ENCODE measurements at places on chromosomes 4 and X.

- DNase-seq, result no peak
Measured at GRCh38 chr4:125104616-125105015, 210.1 kb upstream of the FAT4 start.

DNA sequence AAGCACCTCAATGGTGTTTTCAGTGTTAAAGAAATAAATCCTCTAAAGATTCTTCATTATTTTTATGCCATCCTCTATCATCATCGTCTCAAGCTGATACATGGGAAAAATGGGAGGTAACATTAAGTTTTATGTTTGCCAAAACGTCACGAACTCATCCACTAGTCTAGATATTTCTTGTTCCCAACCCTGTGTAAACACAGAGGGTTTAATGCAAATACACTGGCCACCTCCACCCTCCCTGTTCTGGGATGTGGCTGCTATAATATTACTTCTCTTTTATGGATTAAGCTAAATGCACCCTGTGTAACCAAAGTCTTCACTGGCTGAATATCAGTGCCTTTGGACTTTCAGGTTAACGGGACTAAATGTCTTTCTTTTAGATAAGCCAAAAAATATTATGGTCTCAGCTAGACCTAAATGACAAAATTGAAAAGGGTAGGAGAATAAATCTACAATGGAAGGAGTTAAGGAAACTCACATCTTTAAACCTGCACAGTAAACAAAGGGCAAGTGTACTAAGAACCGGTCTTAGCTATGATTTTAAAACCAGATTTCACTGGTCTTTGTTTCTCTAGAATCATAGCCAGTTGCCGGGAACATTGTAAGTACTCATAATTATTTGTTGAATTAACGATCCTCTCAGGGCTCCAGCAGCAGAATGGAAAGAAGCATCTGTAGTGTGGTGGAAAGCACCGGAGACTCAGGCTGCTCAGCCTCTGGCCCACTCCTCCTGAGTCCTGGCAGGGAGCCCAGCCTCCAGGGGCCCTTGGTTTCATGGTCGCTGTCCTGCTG, 103.5 kb upstream of the NOCT start:
- no peak for DNase-seq

DNA sequence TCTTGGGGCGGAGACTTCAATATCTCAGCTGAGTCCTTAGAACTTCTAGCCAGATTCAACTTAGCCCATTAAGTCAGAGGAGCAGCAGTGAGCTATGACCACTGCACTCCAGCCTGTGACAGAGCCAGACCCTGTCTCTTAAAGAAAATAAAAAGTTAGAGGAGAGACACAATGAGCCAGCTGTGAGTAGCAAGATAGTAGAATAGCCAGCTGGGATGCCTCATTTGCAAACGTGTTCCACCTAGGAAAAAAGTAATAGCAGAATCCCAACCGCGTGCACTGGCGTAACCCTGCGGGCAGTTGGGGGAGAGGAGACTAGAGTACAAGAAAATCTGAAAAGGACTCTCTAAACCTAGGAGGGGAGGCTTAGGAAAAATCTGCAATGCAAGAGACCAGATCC, 133.2 kb upstream of the ANXA3 start:
- DNase-seq, result no peak

GRCh38 chr4:25888781-25889180, 25.2 kb upstream of the SMIM20 start:
- DNase-seq, result no peak

DNA sequence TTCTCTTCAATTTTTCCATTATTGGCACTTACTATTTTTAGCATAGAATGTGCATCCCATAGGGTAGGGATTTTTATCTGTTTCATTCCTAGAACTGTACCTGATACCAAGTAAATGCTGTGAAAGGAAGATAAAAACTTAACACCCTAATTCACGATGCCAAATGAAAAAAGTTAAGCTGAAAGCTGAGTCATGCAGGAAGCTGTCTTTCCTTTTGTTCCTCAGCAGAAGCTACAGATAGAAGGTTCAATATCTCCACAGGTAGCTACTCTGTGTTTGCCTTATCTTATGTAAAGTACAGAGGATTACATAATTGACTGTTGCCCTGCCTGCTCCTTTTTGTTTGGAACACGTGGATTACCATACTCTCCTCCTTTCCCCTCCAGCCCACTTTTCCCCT, 77.0 kb downstream of the LRP2BP start:
- DNase-seq, result no peak

GRCh38 chrX:105567082-105567481, 255.3 kb upstream of the NRK start:
- no peak for DNase-seq
